ENCODE measurements at places on chromosomes 7 and 10. TPM values are rescaled to one million over a fixed set of nuclear protein-coding genes. Genes with fewer than 3 reads are reported as not detected.

GRCh38 chr7:127809261-127809702, 157.3 kb downstream of the SND1 start:
- DNase-seq: no peak

DNA sequence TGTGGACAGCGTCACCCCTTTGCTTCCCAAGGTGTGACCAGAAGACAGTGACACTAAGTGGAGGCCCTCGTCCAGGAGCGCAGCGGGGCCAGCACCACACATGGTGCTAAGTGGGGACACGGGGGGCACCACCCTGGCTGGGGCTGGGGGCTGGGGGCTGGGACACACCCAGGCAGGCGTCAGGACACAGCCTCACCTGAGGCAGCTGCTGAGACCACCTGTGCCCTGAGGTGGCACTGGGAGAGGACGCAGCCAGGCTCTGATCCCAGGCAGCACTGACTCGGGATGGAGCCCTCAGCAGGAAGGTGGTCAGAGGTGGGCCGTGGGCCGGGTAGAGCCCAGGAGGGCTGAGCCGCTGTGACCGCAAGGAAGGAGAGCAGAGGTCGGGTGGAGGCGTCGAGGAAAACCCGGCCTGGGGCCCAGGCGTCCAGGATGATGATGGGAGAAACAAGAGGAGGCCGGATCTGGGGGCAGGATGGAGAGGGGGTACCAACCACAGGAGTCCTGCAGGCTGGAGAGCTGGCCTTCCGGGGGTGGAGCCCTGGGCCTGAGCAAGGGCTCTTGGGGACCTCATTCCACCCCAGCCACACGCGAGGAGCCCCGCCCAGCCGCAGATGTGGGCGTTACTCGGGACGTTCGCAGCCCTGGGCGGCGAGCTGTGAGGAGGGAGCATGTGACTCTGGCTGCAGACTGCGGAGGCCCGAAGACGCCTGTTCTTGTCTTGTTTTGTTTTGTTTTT, 22.5 kb downstream of the LRRC27 start:
- no peak for DNase-seq

- no peak for DNase-seq
Measured at GRCh38 chr10:78436222-78436573, 402.5 kb downstream of the RPS24 start.

DNA sequence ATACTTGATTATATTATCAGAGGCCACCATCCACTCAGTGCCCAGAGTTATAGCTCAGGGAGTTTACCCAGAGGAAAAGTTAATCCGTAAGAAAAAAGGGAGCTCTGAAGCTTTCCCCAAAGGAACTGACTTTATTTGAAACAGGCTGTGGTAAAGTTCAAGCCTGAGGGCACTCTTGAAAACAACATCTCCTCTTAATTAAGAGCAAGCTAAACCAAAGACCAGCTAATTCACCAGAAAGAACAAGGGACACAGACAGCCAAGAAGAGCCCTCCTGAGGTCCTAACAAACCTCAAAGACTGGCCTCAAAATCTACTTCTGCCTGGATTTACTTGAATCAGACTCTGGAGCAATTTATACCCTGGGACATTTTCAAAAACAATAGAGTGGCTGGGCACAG, 159.6 kb upstream of the CHST15 start:
- DNase-seq: no peak

DNA sequence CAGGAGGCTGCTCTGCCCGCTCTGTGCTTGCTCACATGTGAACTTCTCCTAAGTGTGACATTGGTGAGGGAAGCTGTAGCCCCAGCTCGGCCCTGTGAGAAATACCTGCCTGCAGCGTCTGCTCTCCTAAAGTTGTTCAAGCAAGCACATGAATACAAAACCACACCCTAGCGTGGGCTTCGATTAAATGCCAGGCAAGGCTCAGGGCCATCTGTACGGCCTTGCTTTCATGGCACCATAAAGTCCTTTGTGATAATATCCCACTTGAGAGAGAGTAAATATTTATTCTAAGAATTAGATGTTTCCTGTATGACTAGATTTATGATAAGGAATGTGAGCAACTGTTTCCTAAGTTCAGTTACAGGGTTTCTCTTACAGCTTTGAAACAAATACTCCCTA, 262.8 kb upstream of the KLF14 start:
- peak; percentile 58 for DNase-seq

- DNase-seq: no peak
Measured at GRCh38 chr7:41052201-41052600, 650.7 kb downstream of the INHBA start.

DNA sequence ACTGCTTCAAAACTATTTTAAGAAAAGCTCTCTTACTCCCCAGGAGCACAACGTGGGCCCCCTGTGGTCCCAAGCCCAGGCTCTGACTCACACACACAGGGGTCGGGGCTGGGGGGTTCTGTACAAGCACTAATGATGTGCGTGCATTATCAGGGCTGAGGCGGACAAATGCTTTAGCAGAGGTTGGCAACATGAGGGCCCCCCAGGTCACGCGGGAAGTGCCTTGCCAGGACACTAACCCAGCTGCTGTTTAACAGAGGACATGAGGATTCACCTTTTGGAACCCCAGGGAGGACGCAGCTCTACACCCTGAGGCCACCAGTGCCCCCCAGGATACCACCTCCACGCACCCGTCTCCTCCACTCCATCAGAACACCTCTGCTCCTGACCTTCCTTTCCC, 342.8 kb downstream of the DNAJB6 start:
- DNase-seq: no peak

- no peak for DNase-seq
Measured at GRCh38 chr10:13270877-13271551, 28.9 kb downstream of the PHYH start.

- no peak for DNase-seq
Measured at GRCh38 chr10:125083576-125083920, 76.8 kb downstream of the CTBP2 start.

DNA sequence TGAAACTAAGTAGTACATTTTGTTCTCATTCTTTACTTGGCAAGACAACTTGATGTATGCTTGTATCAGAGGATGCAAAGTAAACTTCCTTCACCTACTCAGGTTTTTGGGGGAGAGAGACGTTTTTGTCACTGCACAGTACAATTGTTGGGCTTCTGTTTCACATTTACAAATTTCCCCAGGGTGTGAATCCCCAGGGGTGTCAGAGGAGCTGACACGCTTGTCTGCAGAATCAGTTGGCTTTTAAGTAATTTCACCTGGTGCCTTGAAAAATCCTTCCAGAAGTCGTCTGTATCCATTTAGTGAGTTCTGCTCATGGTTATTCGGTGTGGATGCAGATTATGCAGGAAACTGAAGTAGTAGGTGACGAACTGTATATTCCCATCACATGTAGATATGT, 1227.7 kb upstream of the CELF2 start:
- no peak for DNase-seq

DNA sequence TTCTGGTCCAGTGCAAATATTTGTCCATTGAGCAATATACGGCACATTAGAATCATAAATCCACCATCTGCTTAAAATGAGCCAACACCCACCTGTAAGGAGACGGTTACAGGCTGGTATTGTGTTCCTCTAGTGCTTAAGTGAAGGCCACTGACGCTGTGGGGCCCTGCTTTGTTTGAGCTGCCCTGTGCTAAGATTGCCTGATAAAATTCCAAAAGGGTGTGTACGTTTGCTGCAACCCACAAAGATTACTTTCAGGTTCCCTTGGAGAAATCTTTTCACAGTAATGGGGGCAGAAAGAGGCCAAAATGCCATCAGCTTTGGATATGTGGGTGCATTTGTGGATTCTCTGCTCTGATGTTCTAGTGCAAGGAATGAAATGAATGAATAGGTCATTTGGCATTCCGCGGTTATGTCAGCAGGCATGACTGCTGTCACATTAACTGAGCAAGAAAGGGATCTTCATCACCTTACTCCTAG, 34.4 kb downstream of the AGR3 start:
- DNase-seq: no peak

- no peak for DNase-seq
Measured at GRCh38 chr10:35928748-35929147, 286.7 kb upstream of the FZD8 start.

GRCh38 chr7:97503367-97504094, 228.4 kb upstream of the TAC1 start:
- no peak for DNase-seq

DNA sequence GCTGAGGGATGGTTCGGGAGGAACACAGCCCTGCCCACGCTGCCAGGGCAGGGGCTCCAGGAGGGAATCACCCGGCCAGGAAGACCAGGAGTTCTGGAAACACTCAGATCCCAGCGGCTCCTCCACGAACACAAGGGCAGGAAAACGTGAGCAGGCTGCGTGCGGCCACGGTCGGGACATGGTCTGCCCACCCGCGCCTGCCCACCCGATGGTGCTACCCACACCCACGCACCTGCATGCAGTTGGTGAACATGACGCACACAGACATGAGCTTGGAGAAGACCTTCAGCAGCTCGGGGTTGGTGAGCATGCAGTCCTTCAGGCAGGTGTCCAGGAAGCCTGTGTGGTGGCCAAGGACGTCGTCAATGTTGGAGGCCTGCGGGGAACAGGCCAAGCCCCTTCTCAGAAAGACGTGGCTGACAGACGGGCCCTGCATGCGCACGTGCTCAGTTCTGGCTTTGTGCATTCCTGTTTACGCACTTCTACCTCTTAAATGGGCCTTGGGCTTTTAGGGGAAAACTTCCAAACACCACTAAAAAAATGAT, 6.2 kb upstream of the ADAM8 start:
- no peak for DNase-seq

- DNase-seq: no peak
Measured at GRCh38 chr7:156474241-156474743, 166.3 kb upstream of the RNF32 start.

DNA sequence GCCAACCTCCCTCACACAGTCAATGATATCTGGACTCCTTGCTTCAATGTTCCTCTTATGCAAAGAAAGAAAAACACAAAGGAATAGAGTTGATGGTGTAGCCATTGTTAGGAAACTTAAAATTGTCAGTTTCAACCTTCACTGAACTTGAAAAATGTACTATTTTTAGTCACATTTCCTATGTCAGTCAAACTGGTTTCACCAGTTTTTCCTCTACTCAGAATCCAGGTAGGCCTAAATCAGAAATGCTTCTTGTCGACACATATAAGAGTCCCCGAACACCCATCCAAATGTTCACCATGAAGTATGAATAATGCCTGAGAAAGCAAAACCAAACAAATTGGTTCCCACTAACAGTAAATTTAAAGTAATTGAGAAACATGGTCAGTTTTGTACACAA, 42.4 kb upstream of the ZMYND11 start:
- no peak for DNase-seq

DNA sequence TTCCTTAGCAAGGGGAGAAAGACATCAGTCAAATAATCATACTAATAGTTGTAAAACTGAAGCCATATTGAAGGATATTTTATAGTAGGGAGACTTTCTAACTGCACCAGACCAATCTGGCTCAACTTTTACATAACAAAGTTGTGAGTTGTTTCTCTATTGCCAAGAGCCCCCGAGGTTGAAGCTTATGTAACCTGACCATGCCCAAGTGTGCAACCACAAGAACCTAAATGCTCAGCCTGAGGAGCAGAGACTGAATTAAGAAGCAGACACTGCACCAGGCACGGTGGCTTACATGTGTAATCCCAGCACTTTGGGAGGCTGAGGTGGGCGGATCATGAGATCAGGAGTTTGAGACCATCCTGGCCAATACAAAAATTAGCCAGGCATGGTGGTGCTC, 77.3 kb upstream of the ARMC3 start:
- DNase-seq: no peak

DNA sequence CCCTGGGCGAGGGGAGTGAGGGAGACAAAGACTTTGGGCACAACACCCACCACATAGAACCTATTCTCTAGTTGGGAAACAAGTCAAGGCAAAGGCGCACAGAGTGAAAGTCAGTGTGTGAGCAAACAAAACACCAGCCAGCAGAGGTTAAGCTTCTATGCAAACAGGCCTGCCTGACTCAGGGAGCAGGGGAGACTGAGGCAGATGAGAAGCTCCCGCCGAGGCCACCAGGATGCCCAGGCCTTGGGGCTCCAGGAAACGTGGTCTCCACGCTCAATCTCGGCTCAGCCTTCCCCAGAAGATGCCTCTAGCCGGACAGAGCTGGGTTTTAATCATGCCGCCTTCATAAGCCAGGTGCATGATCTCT, 74.1 kb upstream of the KCNMA1 start:
- DNase-seq: no peak

DNA sequence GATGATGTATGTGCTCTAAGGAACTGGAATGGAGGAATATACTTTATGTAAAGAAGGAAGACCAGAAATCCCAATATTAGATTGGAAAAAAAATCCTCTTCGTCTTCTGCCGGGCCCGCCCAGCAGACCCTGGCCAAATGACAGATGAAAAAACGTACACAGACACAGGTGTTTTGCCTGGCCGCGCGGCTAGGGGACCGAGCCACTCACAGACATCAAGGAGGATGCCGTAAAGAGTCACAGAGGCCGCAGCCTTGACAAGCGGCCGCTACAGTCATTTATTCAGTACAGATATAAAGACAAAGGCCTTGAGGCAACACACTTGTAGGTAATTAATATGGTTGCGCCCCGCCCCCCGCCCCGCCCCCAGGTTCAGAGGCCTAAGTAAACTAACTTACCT, 594.1 kb downstream of the GRM8 start:
- DNase-seq: no peak

- DNase-seq: no peak
Measured at GRCh38 chr7:17279061-17279460, 19.4 kb upstream of the AHR start.

GRCh38 chr7:7427363-7427762, 108.3 kb downstream of the COL28A1 start:
- DNase-seq: no peak

GRCh38 chr10:44906486-44906885, 4.7 kb upstream of the TMEM72 start:
- DNase-seq: no peak

DNA sequence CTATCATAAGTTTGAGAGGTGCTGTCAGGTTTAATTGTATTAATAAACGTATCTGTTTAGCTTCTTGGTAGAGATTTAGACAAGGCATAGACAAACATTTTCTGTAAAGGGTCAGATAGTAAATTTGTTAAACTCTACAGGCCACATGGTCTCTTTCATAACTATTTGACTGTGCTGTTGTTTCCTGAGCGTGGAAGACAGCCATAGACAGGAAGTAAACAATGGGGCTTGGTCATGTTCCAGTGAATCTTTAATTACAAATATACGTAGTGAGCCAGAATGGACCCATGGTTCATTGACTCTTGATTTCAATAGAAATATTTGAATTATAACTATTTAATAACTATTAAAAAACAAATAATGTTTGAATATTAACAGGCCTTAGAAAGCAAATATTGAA, 451.1 kb downstream of the SH2D4B start:
- DNase-seq: no peak

WNT8B gene
- 0.91 TPM for total RNA-seq

GDF2 gene
- not detected for total RNA-seq

HABP2 gene
- total RNA-seq: not detected

PPP3CB gene
- total RNA-seq: 35.8 TPM

MYOZ1 gene
- total RNA-seq: not detected

IFIT3 gene
- total RNA-seq: 13.9 TPM

FAM237B gene
- total RNA-seq: not detected

PITX3 gene
- total RNA-seq: not detected

CNPY1 gene
- total RNA-seq: not detected

OR9A2 gene
- total RNA-seq: not detected

SPRN gene
- not detected for total RNA-seq

ADAMTS14 gene
- not detected for total RNA-seq

KLF14 gene
- not detected for total RNA-seq

SORCS1 gene
- not detected for total RNA-seq

CACNB2 gene
- total RNA-seq: not detected

All from activated naive CD4-positive, alpha-beta T cell treated with anti-CD3 and anti-CD28 coated beads for 36 hours (primary cell).